ENCODE measurements at places on chromosomes 2 and 18.

GRCh38 chr18:46706968-46707367 lies 49.9 kb downstream of the ST8SIA5 start:
- DNase-seq: no peak

DNA sequence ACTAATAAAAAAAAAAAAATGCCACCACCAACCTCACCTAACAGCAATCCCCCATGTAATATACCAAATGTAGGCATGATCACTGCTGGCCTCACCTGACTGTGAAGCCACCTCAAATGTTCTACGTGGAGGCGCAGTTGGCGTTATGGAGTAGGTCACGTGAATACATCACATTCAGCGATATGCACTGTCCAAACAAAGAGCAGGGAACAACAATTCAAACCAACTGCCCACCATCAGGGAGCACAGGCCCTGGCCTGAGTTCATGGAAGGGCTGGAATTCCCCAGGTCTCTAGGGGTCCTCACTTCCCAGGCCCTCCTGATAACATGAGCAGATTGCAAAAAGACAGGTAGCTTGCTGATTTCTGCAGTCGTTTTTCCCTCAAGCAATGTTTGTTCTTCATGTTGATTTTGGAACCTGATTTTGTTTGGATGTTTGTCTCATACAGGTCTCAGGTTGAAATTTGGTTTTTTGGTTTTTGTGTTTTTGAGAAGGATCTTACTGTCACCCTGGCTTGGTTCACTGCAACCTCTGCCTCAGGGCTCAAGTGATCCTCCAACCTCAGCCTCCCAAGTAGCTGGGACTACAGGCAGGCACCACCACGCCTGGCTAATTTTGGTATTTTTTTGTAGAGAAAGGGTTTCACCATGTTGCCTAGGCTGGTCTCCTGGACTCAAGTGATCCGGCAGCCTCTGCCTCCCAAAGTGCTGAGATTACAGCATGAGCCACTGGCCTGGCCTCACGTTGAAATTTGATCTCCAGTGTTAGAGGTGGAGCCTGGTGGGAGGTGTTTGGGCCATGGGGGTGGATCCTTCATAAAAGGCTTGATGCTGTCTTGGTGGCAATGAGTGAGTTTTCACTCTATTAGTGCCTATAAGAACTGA lies 15.5 kb downstream of the TBC1D8 start:
- DNase-seq: no peak

DNA sequence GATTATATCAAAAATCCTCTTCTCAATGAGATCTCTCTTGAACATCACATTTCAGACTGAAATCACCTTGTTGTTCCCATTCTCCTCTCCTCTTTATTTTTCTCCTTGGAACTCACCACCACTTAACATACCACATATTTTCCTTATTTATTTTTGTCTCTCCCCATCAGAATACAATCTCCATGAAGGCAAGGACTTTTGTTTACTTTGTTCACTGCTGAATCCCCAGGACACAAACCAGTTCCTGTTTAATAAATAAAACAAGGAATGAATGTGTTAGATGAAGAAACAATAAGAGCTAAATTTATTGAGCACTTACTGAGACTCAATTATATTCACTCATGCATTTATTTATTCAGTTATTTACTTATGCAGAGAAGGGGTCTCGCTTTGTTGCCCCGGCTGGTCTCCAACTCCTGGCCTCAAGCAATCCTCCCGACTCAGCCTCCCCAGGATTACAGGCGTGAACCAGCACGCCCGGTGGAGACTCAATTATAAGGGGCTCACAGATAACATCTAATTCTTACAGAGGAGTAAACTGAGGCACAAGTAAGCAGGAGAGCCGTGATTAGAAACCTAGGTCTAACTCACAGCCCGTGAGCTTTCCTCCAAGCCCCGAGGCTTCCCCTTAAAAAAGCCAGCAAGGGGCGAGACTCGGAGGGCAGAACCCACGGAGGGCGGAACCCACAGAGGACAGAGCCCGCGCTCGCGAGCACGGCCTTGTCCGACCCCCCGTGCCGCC lies 616 bp upstream of the TAF1B start:
- no peak for DNase-seq

DNA sequence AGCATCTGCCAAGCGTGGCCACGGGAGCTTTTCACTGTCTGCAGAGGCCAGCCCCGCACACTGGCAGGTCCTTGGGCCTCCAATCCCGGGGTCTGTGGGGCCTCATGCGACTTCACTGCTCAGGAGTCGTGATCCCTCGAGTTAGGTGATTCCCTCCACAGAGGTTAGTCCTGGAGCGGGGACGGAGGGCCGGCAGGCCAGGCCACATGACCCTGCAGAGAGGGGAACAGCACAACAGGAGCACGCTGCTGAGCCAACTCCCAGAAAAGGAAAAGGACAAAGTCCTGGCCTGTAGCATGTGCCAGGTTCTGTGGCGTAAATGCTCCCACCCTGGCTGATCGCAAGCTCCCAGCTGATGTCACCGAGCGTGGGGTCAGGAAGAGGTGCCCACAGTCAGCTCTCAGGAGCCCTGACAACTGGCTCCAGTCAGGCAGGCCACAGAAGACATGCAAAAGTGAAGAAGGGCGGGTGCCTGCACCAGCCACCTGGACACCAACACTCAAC lies 15.3 kb upstream of the PRLH start:
- no peak for DNase-seq

DNA sequence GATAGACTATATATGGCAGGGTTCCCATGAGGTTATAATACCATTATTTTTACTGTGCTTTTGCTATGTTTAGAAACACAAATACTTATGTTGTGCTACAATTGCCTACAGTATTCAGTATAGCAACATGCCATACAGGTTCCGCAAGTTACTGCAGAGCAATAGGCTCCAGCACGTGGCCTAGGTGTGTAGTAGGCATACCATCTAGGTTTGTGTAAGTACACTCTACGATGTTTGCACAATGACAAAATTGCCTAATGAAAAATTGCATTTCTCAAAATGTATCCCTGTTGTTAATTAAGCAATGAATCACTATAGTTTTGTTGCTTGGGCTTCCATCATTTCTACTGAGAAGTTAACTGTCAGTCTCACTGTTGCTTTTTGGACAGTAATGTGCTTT lies 9.8 kb downstream of the CD302 start:
- no peak for DNase-seq

DNA sequence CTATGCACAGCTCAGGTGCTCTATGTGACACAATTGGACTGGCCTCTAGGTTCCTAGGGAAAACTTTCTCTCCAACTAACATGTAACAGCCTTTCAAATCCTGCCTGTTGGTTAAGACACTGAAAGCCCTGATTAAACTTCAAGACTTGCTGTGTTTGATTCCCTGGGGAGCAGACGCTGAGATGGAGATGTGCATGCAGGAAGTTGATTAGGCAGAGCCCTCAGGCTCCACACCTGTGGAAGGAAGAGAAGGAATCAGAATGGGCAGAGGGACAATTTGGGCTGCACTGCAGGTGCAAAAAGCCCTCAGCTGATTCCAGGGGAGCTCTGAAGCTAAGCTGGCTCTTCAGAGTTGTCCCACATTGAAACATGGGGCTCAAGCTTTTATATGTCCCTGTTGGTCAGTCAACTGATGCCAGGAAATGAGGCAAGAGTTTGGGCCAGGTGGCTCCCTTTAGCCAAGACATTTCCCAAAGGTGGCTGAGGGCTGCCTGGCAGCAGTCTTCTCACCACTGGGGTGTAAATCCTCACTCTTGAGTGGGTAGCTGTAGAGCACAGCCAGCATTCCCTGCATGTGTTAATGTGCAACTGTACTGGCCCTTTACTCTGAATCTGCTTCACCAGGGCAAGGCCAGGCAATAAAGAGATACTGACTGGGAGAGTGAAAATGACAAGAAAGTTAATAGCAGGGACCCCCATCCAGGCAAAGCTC lies 199.5 kb upstream of the DDX18 start:
- DNase-seq: no peak

DNA sequence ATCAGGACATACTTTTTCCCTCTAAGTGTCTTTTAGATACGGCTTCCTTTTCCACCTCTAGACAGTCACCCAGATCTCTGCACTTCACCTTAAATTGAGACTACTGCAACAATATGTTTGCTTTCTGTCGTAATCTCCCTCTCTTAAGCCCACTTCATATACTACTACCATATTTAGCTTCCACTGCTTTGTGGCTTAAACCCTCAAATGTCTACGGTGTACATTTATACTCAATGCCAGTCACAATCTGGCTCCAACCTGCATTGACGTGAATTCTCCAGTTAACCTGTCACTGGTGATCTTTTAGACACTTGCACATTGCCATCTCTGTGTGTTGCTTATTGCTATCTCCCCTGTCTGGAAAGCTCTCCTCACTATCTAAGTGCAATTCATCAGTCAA lies 56.4 kb downstream of the ICOS start:
- DNase-seq: no peak

DNA sequence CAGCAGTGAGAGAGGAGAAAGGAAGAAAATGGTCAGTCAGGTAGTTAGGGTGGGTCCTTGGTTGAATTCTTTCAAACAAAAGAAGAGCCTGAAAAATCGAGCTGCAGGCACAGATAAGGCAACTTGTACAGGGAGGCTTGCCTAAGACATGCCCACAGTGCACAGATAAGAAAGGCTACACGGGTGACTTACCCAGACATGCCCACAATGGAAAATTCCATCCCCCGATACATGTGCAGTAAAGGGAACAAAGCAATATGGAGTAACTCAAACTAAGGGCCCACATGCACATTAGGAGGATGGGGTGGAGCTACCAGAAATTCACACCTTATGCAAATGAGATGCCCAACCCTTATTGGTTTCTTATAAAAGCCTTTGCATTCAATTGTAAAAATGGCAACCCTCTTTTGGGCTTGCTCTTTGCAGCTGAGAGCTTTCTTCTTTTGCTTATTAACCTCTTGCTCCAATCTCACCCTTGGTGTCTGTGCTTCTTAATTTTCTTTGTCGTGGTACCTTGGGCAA lies 110.3 kb upstream of the RMP24 start:
- no peak for DNase-seq

DNA sequence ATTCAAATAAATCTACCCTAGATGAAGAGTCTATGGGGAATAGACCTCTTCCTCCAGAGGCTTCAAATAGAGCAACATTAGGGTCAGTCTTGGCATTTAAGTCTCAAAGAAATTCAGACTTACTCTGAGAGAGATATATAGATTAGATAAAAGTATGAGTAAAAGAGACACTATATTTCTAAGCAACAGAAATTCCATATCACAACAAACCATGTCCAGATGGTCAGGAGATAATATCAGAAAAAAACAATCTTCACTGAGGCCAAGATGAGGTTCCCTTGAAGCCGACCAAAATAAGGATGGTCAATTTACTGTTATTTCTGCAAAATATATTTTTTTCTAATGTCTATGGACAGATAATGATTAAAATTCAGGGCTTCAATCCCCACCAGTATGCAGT lies 89.1 kb upstream of the NOSTRIN start:
- no peak for DNase-seq

- no peak for DNase-seq
Measured at GRCh38 chr18:28175930-28176697, 816 bp downstream of the CDH2 start.

GRCh38 chr2:223815884-223816570 lies 21.4 kb downstream of the AP1S3 start:
- DNase-seq: no peak

DNA sequence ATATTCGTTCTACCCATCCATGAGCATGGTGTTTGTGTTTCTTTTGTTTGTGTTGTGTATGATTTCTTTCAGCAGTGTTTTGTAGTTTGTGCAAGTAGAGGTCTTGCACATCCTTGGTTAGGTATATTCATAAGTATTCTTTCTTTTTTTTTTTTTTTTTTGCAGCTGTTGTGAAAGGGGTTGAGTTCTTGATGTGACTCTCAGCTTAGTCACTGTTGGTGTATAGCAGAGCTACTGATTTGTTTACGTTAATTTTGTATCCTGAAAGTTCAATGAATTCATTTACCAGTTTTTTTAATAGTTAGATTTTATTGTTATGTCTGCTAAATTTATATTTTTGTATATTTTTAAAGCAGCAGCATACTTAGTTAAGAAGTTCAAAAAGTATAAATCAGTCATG lies 834.4 kb upstream of the NRXN1 start:
- no peak for DNase-seq
